ENCODE measurements at places on chromosomes 4 and X.

DNA sequence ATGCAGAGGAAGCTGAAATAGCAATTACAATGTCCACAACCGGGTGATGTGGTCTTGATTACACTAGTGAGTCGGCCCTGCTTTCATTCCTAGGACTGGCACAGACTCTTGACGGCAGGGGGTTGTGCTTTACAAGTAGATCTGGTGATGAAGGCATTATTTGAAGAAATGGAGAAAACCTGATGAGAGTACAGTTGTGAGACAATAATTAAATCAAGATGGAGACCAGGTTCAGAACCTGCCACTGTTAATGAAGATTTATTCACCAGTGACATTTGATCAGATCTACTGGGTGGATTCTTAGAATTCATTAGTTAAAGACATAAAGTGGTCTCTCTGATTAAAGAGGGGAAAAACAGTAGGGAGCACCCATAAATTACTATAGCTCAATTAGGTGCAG is 747.2 kb downstream of the STPG2 start:
- DNase-seq, result no peak

DNA sequence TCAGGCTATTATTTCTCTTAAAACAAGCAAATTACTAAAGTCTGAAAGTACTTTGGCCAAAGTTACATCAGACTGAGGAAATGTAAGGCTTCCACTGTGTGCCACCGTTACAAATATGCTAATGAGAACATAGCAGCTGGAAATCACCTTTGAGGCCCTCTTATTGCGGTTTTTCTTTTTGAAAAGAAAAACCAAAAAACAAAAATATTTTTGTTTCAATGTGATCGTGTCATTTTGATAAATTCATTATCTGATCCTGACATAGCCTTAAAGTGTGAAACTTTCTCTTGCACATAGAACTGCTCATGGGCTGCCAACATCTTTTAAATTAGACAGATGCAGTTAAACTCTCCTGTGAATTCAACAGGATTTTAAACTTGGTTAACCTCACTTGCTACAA is 2.8 kb upstream of the TIFA start:
- no peak for DNase-seq

- DNase-seq, result no peak
Observed at GRCh38 chrX:153333266-153333665, 687 bp upstream of the ZNF275 start.

DNA sequence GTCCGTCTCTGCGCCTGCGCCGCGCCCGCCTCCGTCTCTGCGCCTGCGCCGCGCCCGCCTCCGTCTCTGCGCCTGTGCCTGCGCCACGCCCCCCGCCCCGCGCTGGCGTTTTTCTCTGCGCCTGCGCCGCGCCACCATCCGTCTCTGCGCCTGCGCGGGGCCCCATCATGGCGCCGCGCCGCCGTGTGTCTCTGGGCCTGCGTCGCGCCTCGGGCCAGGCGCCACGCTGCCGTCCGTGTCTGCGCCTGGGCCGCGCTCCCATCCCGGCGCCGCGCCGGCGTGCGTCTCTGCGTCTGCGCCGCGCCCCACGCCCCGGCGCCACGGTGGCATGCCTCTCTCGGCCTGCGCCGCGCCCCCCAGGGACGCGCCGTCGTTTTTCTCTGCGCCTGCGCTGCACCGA is 51.8 kb upstream of the DUX4 start:
- DNase-seq, result no peak
